ENCODE measurements at places on chromosomes 5 and 9.

DNA sequence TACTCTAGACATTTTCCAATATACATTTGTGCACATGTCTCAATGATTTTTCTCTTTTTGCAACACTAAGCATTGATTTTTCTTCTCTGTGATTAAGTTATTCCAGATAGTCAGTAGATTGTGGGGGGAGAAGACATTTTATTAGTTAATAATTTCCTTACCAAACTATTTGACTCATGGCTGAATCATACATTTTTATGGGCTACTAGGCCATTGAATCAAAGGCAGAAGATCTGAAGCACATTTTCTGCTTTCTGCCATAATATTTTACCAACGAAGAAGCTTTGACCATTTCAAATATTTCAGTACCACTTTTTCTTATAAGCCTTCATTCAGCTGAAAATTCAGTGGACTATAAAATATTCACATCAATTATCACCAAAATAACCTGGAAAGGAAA is 175.6 kb downstream of the IRX2 start:
- DNase-seq, result no peak

- no peak for DNase-seq
These were observed 254.0 kb upstream of the GAS1 start for GRCh38 chr9:87201351-87201751.

GRCh38 chr5:146068206-146068605 is 37.2 kb downstream of the PLAC8L1 start:
- no peak for DNase-seq

GRCh38 chr5:76091351-76091750 is 8.2 kb downstream of the SV2C start:
- no peak for DNase-seq

DNA sequence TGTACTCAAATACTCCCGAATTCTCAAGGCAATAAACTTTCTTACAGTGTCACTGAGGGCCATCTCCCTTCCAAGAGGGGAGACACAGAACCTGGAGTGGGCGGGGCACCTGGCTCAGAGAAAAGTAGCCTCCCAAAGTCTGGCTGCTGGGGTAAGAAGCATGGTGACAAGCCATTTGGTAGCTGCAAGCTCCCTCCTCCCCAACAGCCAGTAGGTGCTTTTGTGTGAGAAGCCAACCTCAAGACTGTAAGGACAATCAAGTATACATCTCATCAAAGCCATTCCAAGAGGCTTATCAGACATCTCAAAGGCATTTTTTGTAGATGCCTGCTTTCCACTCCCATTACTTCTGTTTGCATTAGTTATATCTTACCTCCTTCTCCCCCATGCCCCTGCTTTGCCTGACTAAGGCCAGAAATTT is 1.4 kb downstream of the DAB2 start:
- no peak for DNase-seq

DNA sequence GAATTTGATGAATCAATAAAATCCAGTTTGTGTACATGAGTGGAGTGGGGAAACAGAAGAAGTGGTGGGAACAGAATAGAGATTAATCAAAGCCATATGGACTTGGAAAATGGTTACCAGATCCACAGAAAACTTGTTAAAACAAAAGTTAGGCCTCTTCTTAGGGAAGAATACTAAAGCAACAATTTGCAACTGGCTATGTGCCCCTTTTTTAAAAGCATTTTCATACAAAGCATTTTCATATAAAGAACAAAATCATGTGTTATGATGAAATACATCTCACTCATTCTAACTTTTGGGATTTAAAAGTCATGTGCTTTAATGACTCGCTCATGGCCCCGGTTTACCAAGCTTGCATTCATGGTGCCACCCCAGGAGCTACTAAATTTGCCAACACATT is 276.9 kb downstream of the EFNA5 start:
- DNase-seq, result no peak

GRCh38 chr5:31753700-31754357 is 114.9 kb downstream of the PDZD2 start:
- no peak for DNase-seq

DNA sequence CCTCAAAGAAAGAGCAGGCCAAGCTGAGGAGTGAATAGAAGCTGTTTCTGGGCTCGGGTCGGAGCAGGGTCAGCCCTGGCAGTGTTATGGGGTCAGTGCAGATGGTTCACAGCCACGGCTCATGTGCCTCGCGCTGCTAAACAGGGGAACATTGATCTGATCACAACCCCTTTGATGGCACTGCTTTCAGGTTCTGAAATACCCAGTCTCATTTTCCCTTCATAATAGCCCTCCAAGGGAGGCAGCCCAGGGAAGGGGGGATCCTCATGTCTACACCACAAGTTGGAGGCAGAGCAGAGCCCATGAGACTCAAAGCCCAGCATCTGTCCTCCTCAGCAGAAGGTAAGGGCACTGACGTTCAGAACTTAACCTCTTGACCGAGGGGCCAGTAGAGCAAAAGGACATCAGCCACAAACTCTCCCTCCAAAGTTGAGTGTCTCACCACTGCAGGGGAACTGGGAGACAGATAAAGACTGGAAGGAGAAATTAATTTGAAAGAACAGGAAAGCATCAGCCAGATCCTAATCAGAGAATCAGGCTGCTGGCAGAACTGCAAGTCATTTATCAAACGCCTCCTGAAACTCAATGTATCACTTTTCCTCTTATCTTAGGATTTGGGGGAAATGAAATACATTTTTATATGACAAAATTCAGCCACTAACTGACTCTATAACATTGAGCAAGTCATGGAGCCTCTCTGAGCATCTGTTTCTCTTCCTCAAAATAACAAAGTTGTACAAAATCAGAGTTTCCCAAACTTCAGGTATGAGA is 110.6 kb downstream of the SH3TC2 start:
- DNase-seq, result no peak

GRCh38 chr9:5617749-5618148 is 11.2 kb upstream of the RIC1 start:
- peak; percentile 59 for DNase-seq

GRCh38 chr9:96217754-96218693 is 84.0 kb downstream of the HSD17B3 start:
- peak; percentile 72 for DNase-seq
